ENCODE measurements at places on chromosomes 5 and 9.

DNA sequence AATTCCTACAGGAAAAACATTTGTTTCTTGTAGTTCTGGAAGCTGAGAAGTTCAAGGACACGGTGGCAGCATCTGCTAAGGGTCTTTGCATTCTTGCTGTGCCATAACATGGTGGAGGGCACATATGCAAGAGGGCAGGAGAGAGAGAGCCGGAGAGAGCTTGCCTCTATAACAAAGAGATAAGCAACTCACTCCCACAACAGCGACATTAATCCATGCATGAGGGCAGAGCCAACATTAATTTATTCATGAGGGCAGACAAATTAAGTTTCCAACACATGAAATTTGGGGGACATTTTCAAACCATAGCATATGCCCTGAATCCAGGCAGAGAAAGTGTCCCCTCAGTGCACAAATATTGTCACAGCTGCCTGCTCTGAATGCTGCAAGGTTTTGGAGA, 4.4 kb upstream of the GTF3C5 start:
- no peak for DNase-seq

DNA sequence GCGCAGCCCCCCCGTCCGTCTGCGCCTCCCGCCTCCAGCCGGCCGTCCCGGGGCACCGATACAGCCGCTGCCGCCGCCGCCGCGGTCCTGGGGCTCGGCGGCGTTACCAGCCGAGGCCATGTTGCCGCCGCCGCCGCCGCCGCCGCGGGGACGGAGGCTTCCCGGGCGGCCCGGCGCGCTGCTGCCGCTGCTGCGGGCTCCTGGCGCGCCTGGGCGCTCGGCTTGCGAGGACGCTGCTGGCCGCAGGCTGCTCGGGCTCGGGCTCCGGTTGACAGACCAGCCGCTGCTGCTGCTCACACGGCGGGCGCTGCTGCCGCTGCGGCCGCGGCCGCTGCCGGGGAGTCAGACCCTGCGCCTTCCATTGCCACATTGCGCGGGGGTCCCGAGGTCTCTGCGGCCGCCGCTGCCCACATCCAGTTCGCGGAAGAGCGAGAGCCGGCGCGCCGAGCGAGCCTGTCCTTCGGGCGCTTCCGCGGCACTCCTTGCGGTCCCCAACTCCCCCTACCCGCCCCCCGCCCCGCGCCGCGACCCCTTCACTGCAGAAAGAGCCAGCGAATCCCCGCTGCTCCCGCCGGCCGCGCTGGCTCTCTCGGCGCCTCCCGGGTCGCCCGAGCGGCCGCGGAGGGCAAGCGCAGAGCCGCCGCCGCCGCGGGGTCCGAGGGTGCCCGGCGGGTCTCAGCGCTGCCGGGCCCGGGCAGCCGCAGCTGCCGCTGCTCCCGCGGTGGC, 8.4 kb downstream of the PTCH1 start:
- DNase-seq, result peak; percentile 32

GRCh38 chr9:106684940-106685695, 177.8 kb upstream of the ZNF462 start:
- no peak for DNase-seq

DNA sequence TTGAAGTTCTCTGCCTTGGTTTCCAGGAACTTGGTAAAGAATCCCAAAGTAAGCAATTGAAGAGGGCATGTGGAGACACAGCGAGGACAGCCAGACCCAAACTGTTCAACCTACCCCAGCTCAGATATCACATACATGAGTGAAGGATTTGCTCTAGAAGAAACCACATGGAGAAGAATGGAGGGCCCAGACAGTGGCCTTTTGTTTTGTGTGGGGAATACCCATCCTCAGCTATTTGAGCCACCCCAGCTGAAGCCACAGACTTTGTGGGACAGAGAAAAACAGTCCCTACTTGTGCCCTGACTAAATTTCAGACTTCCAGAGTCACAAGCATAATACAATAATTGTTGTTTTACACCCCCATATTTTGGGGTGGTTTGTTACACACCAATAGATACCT, 387.1 kb downstream of the ZSWIM6 start:
- no peak for DNase-seq

DNA sequence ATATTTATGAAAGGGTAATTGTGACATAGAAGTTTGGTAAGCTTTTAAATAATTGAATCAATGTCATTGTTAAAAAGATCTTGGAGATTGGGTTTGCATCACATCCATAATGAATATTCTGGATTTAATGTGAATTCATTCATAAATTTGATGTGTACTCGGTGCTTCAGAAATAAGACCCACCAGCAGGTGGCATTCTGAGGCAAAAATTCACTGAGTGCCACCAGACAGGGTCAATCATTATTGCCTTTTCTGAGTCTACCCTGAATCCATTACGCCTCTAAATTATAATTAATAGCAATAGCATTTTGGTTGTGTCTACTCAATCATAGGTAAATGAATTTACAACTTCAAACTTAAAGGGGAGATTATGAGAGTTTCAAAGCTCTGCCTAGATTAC, 1.0 kb downstream of the TRPC7 start:
- no peak for DNase-seq

GRCh38 chr9:30382271-30382670, 2002.2 kb upstream of the ACO1 start:
- no peak for DNase-seq

GRCh38 chr5:36482812-36483211, 123.6 kb upstream of the SLC1A3 start:
- no peak for DNase-seq

Data from RPMI8226 (cell line).